Psoas muscle (tissue), 8 donors: ENCODE measurements at places on chromosomes 2 and 18. TPM values are rescaled to one million over a fixed set of nuclear protein-coding genes. Genes with fewer than 3 reads are reported as not detected.

Gene UGT1A5
- not detected for total RNA-seq

Gene ERMN
- total RNA-seq, result not detected

Gene COQ10B
- 18.4 TPM for total RNA-seq

Gene SNRNP27
- total RNA-seq, result 99.2 TPM

Gene SERPINB11
- not detected for total RNA-seq

Gene MROH2A
- not detected for total RNA-seq
